ENCODE measurements at places on chromosomes 3 and 15.
A peak's percentile ranks its signal among the peaks of the same experiment; 100 is the strongest.

DNA sequence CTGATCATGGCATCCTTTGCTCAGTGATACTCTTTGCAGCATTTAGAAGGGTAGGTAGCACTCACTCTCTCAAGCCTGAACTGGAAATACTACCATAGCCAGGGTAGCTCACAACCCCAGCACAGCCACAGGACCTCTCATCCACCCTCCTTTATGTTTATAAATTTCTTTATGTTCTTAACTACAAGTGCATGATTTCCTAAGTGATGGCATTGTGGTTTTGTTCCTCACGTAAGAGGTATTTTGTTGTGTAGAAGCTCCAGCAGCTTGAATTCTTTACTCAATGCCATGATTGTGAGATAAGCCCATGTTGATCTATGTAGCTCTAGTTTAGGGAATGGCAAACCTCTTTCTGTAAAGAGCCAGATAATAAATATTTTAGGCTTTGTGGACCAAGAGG lies 7.9 kb upstream of the RTP3 start:
- no peak for DNase-seq

DNA sequence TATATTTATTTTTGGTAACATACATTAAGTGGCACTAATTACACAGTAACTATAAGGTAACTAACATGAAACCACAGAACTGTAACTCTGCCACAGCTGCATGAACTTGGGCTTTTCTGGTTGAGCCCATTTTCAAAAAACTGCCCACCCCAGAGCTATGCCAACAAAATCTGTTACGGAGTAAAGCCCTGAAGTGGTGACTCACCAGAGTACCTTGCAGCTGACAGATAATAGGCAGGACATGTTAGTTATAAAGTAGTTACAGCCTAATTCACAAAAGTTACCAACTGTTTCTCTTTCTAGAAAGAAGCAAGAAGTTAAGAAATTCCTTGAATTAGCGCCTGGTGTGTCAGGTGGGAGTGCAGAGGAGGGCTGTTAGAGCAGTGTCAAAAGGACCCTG lies 1.5 kb upstream of the GPX1 start:
- DNase-seq: no peak

- peak; percentile 11 for DNase-seq
These were observed 8.1 kb downstream of the WDR82 start for GRCh38 chr3:52270252-52270754.

GRCh38 chr3:177104299-177104992 lies 92.8 kb downstream of the TBL1XR1 start:
- DNase-seq: no peak

DNA sequence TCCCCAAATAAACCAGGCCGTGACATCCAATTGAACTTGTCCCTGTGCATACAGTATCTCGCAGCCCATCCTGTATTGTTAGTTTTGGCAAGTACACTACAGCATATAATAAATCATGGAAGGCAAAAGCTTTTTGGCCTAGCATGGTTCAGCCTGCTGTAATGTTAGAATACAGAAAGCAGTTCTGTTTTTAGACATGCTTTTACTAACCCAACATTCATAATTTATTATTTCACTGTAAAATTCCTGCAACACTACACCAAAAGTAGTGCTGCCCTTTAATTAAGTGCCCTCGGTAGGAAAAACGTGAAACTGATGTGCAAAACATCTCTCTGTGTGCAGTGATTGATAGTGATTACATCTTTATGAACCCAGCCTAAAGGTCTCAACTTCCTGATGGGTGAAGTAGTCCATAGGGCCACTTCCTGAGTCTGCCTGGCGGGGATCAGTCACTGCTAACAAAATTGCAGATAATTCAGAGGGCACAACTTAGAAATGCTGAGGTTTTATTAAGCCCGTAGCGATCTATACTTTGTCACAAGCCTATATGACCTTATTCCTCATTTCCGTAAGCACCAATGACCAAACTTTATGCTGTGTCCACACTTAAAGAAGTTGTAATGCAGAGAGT lies 227.8 kb downstream of the CDIN1 start:
- DNase-seq: no peak

GRCh38 chr3:148023994-148024393 lies 614.8 kb downstream of the ZIC1 start:
- DNase-seq: no peak

- DNase-seq: no peak
These were observed 54.2 kb downstream of the MAP4 start for GRCh38 chr3:47961815-47962606.

GRCh38 chr3:150921209-150921608 lies 16.0 kb upstream of the MINDY4B start:
- DNase-seq: no peak

DNA sequence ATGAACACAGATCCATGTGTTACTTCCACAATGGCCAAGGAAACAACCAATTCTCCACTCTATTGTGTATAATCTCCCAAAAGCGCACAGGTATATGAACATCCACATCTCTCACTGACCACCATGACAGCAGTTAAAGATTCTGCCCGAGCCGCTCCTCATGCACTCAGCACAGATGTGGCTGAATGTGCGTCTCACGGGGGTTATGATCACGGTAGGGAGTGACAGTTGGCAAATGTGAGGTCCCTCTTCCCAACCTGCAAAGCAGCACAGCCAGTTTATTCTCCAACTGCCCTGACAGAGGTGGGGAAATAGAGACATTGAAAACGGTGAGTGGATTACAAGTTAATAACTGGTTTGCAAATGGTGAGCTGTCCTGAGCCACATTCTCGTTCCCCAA lies 17.6 kb downstream of the FOXP1 start:
- DNase-seq: no peak

GRCh38 chr3:31533169-31534064 lies 692 bp downstream of the STT3B start:
- DNase-seq: no peak

DNA sequence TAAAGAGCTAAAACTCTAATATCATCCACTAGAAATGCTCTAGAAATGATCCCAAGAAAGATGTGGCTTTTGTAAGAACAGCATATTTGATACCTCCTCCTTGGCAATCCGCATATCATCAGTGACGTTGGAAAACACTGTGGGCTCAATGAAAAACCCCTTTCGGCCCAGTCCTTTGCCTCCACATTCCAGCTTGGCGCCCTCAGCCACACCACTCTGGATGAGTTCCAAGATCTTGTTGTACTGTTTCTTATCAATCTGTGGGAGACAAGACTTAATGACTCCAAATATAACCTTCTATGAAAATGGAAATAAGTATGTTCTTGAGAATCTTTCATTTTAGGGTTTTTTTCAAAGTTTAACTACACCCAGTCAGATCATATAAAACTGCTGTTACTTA lies 103.6 kb downstream of the ALDH1A2 start:
- no peak for DNase-seq

DNA sequence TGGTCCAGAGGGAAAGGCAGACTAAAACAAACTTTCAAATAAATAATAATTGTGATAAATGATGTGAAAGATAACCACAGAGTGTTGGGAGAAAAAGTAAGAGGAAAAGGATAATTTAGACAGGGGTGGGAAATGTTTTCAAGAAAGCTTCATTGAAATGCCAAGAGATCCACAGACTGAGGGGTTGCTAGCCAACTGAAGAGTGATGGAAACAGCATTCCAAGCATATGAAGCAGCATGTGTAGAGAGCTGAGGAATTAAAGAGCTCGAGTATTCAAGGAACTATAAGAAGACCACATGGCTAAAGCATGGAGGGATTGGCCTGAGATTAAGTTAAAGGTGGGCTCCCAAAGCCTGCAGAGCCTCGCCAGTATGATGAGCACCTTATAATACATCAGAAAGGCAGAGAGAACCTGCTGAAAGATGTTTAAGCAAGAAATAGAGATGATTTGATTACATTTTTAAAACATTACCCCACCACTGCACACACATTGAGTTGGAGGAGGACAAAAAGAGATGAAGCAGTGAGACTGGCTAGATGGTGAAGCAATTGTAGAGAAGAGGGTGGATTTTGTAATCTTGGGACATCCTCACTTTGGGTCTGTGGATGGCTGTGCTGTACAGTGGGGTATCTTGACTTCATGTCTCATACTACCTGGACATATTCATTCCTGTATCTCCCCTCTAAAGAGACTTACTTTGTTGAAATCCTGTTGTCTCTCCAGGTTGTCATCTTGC lies 100.8 kb downstream of the STAC start:
- DNase-seq: no peak

- DNase-seq: no peak
These were observed 146.1 kb downstream of the UACA start for GRCh38 chr15:70617076-70617910.

GRCh38 chr3:104952146-104952972 lies 414.4 kb upstream of the ALCAM start:
- DNase-seq: no peak

DNA sequence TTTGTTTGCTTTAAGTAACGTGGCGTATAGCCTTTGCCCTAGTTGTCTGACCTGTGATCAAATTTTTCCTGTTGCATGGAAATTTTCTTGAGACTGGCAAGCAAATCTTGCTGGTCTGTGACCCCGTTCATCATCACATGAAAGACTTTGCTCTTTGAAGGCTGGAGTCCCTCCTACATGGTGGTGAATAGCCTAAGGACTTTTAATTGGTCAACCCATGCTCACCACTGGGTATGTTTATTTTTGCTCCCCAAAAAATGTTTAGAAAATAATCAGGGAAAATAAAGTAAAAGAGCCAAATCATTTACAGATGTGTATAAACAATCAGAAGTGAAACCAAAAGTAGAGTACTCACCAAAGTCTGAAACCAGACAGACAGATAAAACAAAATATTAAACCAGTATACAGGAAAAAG lies 1075.3 kb upstream of the ALCAM start:
- peak; percentile 29 for DNase-seq

GRCh38 chr15:43314171-43314570 lies 16.2 kb downstream of the LCMT2 start:
- DNase-seq: no peak

DNA sequence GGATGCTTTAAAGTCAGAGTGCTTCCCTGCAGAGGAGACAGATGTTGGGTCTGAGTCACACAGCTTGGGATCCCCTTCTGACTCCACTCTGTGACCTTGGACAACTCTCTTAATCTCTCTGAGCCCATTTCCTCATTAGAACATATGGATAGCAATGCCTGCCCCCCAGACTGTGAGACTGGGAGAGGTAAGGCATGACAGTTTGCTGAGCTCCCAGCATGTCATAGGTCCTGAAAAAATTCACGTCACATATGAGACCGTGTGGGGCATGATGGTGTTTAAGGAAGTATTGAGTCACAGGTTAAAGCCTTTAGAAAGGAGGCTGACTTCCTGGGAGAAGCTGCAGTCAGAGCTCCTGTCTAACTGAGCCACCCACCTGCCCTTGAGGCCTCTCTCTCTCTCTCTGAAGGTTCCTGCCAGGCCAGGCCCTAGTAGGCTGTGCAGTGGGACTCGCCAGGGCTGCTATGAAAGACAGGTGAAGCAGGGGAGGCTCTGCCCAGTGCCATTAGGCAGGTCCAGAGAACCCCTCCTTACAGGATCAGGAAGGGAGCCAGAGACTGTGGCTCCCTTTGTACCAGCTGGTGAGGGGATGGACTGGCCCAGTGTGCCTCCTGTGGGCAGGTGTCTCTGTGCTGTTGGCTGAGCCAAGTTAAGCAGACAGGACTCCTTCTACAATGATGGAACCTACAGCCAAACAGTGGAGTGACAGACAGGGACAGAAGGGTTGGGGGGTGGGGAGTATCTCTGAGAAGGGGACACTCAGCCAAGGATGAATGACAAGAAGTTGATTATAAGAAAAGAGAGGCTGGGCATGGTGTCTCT lies 19.5 kb upstream of the DOCK3 start:
- peak; percentile 7 for DNase-seq

DNA sequence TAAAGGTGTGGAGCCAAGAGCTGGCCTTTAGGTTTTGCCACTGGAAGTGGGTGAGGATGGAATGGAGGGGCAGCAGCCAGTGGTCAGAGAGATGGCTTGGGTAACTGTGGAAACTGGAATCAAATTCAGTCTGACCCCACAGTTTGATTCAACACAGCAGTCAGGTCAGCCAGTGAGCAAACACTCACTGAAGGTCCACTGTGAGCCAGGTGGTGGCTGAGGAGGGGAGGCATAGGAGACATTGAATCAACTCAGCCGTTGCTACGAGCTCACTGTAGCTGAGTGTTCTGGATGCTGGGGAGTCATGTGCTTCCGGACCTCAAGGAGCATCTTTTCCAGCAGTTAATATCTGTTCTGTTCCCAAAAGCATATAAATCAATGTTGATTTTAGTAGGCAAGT lies 37.5 kb downstream of the LPP start:
- DNase-seq: no peak

DNA sequence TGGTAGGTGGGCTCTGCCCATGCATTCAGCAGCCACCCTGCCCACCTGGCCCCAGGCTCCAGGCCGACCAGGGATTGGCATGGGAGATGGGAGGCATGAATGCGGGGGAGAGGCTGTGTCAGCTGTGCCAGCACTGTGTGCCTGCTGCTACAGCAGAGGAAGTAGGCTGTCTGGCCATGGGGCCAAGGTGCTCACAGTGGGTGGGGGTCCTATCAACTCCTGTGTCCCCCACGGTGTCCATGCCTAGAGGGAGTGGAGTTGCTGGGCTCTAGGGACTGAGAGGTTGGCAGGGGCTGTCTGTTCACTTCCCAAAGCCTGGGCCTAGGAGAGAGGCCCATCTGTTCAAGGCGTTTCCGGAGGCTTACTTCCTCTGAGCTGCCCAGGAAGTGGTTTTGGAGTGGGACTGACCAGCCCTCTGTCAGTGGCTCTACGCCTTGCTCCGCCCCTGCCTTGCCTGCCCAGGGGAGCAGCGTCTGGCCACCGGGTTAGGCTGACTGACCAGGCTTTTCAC lies 5.8 kb downstream of the PRKCD start:
- peak; percentile 96 for DNase-seq

- DNase-seq: peak; percentile 68
These were observed 270.7 kb downstream of the GBE1 start for GRCh38 chr3:81490541-81491288.

DNA sequence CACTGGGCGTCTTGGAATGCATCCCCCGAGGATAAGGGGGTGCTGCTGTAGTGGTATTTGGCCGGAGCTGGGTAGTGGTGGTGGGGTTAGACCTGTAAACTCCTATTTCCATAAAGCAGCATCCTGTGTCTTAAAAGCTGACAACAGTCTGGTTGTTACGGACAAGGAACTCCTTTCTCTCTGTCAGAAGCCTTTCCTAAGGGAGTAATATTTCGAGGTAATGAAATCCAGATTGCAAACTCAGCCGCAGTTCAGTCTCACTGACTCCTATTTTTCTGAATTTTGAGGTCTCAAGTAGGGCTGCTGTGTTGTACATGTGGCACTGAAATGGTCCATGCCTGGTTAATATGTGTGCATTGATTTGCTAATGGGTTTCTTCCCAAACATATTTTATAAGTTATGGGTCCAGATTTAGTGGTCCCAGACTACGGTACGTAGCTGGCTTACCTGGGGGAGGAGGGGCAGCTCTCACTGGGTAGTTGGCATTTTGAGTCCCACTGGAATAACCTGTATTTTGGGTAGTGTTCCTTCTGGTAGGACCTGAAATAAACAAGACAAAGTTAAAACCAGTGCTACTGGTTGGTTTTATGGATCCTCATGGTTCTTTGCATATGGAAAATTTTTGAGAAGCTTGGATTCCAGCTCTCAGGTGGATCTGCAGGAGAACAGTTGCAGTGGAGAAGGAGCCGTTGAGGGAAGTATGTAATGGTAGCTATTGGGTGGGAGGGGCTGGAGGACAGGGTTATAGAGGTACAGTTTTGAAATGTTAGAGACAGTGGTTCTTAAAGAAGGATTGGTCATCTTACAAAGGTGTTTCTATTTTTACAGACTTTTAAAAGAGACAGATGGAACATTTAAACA lies 48.6 kb upstream of the LDHAL6B start:
- no peak for DNase-seq

Measured in AML-193 (cell line).